ENCODE measurements at places on chromosomes 5 and 9. TPM values are rescaled to one million over a fixed set of nuclear protein-coding genes. Genes with fewer than 3 reads are reported as not detected.

BAAT gene
- not detected for total RNA-seq

OSTF1 gene
- total RNA-seq: 86.7 TPM

CBY3 gene
- total RNA-seq: not detected

PCDHGC4 gene
- total RNA-seq: 0.89 TPM

GABRA1 gene
- not detected for total RNA-seq

ENTPD2 gene
- total RNA-seq: not detected

IFNE gene
- total RNA-seq: under 0.01 TPM

PFN3 gene
- not detected for total RNA-seq

TRPM6 gene
- total RNA-seq: 0.26 TPM

SHISAL2B gene
- total RNA-seq: not detected

IL4 gene
- not detected for total RNA-seq

TERT gene
- not detected for total RNA-seq

IFNA2 gene
- not detected for total RNA-seq

GZMA gene
- 0.13 TPM for total RNA-seq

PCAT7 gene
- total RNA-seq: not detected

SPINK4 gene
- total RNA-seq: not detected

ZNF366 gene
- 1.9 TPM for total RNA-seq

DRD1 gene
- total RNA-seq: not detected

GABRG2 gene
- total RNA-seq: not detected

PLAC8L1 gene
- not detected for total RNA-seq

GARIN3 gene
- total RNA-seq: not detected

CD74 gene
- 1.2 TPM for total RNA-seq
